Inflammatory macrophage treated with lipopolysaccharide for 1 hour (primary cell): ENCODE measurements at places on chromosomes 4 and X.

DNA sequence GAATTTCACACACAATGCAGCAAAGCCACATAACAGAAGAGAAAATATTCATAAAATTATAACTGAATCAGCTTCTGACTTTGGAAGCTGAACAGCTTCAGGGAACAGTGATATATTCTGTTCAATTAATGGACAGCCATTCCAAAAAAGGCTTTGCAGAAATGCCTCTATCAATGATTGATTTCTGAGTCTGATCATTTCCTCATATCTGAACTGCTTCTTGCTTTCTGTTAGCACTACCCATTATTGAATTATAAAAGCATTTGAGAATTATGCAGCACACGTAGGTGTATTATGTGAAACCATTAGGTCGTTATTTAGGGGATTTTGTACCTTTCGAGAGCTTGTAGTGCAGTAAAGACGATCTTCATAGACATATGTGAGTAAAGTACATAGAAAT is 159.6 kb downstream of the STIM2 start:
- DNase-seq = no peak

GRCh38 chr4:58936436-58936835 is 1826.3 kb upstream of the IGFBP7 start:
- DNase-seq = no peak

GRCh38 chrX:24684048-24684447 is 9.7 kb upstream of the POLA1 start:
- DNase-seq = no peak

- DNase-seq = no peak
Measured at GRCh38 chr4:105504744-105505143, 30.9 kb upstream of the PPA2 start.

- DNase-seq = no peak
Measured at GRCh38 chr4:112144546-112145325, 518 bp upstream of the FAM241A start.

DNA sequence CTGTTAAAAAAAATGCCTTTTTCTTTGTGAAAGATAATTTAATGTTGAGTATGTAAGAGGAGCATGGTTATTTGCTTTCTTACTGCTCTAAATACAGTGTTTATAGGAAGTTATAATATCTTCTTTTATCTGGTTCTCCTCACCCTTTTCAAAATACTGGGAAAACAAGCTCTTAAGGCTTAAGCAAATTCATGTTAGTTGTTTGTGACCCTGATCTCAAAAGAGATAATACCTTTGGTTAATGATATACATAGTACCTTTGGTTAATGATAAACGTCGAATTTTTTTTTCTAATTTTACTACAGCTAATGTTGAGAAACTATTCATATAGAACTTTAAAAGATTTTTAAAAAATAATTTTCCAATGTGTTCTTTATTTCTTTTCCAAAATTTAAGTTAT is 180.1 kb downstream of the RAPGEF2 start:
- no peak for DNase-seq

- DNase-seq = no peak
Measured at GRCh38 chrX:95291561-95291960, 1393.1 kb upstream of the DIAPH2 start.

- DNase-seq = no peak
Measured at GRCh38 chr4:75545526-75545925, 10.3 kb upstream of the ODAPH start.

DNA sequence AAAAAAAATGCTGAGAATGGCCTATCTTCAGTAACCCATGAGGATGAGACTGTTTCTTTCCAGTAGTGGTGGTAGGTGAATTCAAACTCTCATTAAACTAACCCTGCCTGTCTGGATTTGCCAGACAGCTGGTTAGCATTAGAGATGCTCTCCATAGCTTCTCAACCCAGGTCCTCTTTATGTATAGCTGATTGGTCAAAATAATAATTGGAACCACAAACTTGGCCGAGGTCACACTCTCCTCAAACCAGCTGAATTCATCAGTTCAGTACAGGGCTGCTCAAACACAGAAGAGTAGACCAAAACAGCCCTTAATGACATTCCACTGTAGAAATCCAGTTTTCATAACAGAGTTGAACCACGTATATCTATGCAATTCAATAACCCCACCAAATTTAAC is 85.3 kb downstream of the HCCS start:
- DNase-seq = no peak

DNA sequence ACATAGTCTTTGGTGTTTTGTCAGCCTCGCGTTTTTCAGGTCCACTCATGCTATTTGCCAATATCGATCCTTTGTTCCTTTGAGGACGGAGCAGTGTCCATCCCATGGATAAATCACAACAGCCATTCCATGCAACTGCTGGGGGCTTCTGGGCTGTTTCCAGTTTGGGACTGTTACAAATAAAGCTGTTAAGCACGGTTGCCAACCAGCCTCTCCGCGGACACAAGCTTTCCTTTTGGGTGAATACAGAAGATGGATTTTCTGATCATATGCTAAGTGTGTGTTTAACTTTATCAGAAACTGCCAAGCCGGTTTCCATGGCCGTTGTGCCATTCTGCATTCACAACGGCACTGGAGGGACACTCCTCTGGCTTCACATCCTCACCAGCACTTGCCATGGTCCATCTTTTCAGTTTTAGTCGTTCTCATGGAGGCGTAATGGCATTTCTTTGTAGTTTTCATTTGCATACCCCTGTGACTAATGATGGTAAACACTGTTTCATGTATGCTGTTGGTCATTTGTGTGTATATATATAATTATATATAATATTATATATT is 67.8 kb downstream of the ABLIM2 start:
- no peak for DNase-seq

DNA sequence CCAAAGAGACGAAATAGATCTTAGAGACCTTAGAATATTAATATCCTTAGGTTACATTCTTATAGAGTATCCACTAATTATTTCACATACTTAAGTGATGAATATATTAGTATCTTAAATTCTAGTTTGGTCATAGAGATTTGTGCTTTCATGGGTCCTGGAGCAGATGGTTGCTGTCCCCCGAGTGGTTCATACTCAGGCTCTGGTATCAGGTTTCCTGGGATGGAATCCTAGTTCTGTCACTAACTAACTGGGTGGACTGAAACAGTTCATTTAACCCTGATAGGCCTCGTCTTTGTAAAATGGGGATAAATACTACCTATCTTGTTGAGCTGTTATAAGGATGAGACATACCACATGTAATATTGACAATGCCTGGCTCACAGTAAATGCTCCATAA is 264.6 kb downstream of the TENM3 start:
- no peak for DNase-seq

- DNase-seq = no peak
Measured at GRCh38 chrX:15293451-15293850, 22.0 kb downstream of the ASB11 start.

DNA sequence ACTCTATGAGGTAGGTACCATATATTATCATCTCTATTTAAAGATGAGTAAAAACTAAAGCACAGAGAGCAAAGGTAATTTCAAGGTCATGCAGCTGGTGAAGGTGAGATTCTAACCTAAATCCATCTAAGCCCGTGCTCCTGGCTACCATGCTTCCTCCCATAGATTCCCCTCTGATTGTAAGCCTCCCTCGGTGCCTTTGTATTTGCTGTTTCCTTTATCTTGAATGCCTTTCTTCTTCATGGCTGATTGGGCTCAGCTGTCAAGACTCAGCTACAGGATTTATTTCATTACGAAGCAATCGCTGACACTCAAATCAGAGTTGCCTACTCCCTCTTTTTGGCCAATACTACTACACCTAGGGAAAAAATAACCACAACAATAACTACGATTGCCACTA is 217.1 kb downstream of the ARAP2 start:
- DNase-seq = no peak

- no peak for DNase-seq
Measured at GRCh38 chr4:85919200-85919887, 440.5 kb downstream of the MAPK10 start.

DNA sequence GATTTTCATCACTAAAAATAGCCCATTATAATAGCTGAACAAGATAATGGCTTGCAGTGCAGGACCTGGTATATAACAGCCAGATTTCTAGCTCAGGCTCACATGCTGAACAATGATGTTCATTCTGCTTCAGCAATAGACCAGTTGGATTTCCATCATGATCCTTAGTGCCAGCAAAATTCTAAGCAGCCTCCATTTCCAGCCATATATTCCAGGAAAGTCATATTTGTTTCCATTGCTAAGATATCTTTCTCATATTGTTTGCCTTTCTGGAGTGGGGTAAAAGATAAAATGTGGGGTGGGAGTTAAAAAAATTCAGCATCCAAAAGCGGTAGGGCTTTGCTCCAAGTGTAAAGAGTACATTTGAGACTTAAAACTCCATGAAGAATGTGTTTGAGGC is 2344.1 kb downstream of the PCDH7 start:
- no peak for DNase-seq

- no peak for DNase-seq
Measured at GRCh38 chr4:6972375-6972650, 62.7 kb downstream of the TBC1D14 start.

- peak; percentile 28 for DNase-seq
Measured at GRCh38 chrX:97021680-97022079, 138.0 kb downstream of the RPA4 start.

GRCh38 chr4:65046192-65047133 is 623.8 kb downstream of the EPHA5 start:
- DNase-seq = no peak

DNA sequence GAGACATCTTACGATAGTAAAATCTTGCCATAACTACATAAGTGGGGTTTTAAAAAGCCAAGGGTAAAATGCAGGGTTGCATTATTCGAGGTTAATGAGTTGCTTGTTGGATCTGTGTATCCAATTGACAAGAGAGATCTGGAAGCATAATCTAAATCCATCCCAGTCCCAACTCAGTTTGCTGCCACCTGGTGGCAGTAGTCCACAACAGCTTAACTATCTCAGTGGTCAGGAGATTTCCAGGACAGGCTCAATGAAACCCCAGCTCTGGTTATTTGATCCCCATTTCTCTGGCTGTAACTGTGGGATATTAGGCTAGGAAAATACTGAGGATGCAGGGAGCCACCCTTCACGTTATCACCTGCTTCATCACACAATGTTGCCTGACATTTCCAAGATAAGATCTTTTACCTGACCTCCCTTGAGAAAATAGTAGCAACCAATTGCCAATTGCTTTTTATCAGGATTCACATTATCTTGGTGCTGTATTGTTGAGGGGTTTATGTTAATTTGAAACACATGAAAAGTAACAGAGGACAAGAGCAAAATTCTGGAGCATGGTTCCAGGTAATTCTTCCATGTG is 88.2 kb upstream of the TNIP3 start:
- DNase-seq = peak; percentile 48

DNA sequence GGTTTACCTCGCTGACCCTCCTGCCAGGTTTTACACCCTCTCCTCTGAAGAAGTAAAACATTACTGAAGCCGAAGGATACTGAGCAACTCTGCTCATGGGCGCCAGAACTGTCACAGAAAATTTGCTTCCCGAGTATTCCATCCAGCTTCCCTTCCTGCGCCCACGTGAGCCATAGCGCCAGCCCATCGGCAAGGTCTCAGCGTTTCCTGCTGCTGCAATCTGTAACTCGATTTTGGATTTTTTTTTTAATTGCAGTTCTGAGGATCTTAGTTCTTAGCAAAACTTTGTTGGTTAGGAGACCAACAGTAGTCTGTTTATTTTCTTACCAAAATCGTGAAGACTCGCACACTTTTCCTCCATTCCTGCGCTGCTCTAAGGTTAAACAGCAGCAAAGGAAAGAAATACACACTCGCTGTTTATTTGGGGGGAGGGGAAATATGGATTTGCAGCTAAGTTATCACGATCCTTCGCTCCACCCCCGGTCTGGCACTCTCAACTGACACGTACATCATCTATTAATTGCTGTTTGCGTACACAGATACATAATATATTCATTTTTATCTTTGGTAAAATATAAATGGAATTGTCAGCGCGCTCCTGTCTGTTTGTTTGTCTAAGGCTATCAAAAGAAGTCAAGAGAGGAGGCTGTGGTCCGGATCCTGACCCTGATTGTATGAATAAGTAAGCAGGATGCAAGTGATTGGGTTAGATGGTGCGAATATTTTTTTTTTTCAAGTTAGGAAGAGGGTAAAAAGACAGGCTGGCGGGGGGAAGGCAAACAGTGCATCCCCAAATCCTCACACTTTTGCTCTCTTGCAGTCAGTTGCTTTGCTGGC is at the start of gene TLL1:
TSS of gene TLL1 (plus strand) at position 777 of the 837 bp plus-strand sequence. CDS start 668 bp downstream, outside the sequence.
- DNase-seq = no peak

GRCh38 chrX:77450996-77451395 is 3.8 kb downstream of the FGF16 start:
- peak; percentile 8 for DNase-seq

DNA sequence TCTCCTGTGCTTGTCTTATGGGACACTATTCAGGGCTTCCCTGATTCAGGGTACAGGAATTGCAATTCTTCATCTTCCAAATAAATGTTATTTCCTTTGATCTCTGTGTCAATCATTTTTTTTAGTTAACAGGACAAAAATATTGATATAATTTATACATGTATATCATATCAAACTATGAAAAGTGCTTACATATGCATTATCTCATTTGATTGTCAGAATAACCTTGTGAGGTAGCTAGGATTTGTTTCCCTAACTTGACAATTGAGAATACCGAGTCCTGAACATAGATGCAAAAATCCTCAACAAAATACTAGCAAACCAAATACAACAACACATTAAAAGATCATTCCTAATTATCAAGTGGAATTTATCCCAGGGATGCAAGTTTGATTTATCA is 11.5 kb upstream of the SERPINA7 start:
- DNase-seq = no peak

GRCh38 chr4:76563454-76564122 is 128.6 kb downstream of the SHROOM3 start:
- no peak for DNase-seq

- peak; percentile 54 for DNase-seq
Measured at GRCh38 chr4:56764223-56764622, 57.3 kb downstream of the SPINK2 start.

- DNase-seq = peak; percentile 28
Measured at GRCh38 chr4:7635445-7636239, 200.9 kb upstream of the PSAPL1 start.

- DNase-seq = no peak
Measured at GRCh38 chr4:55931833-55932232, 16.9 kb upstream of the CEP135 start.

- DNase-seq = no peak
Measured at GRCh38 chr4:185754961-185755360, 57.0 kb downstream of the SORBS2 start.

DNA sequence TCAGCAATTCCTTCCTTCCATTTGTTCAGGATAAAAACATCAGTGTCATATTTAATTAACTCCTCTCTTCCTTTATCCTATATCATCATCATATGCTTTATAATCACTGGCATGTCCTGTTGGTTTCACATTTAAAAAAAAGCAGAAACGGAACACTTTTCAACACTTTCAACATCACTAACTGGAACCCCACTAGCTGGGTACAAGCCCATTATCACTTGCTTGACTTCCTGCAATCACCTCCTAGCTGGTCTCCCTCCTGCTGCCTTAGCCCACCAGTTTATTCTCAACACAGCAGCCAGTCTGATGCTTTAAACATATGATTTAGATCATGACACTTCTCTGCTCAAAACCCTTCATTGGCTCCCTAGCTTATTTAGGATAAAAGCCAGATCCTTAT is 116.4 kb upstream of the LSM6 start:
- DNase-seq = peak; percentile 30

DNA sequence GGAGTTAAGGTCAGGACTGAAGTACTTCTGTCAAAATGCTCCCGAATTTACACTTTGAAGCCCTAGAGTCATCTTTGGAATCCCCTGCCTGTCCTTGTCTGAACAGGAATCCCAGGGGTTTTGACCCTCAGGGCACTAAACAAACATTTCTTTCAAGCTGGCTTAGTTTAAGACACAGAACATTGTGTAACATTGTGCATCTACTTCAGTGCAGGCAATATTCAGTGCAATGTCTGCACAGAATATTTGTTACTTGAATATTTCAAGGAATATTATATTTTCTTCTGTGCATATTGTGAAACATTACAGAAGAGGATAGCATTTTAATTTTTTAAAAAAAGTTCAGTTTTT is 763.4 kb downstream of the PCDH18 start:
- no peak for DNase-seq
